Activated CD8-positive, alpha-beta T cell treated with anti-CD3 and anti-CD28 coated beads for 36 hours (primary cell): ENCODE measurements at places on chromosomes 7 and 10.

DNA sequence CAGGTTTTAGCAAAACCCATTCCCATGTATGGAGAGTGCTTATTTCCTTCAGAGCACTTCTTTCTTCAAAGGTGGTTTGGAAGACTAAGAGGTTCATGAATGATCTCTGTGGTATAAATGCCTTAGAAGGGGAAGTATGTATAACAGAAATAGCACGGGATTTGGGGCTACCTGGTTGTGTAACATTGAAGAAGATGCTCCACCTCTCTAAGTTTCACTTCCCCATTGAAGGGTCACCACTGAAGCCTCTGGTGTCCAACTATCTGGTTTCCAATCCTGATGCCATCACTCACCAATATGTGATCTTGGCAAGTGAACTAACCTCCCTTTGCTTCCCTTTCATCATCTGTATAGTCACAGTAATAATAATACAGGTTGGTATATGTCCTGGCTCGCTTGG is 37.2 kb downstream of the CYCS start:
- DNase-seq, result no peak

- DNase-seq, result no peak
Measured at GRCh38 chr10:65470986-65471385, 1454.8 kb upstream of the LRRTM3 start.

DNA sequence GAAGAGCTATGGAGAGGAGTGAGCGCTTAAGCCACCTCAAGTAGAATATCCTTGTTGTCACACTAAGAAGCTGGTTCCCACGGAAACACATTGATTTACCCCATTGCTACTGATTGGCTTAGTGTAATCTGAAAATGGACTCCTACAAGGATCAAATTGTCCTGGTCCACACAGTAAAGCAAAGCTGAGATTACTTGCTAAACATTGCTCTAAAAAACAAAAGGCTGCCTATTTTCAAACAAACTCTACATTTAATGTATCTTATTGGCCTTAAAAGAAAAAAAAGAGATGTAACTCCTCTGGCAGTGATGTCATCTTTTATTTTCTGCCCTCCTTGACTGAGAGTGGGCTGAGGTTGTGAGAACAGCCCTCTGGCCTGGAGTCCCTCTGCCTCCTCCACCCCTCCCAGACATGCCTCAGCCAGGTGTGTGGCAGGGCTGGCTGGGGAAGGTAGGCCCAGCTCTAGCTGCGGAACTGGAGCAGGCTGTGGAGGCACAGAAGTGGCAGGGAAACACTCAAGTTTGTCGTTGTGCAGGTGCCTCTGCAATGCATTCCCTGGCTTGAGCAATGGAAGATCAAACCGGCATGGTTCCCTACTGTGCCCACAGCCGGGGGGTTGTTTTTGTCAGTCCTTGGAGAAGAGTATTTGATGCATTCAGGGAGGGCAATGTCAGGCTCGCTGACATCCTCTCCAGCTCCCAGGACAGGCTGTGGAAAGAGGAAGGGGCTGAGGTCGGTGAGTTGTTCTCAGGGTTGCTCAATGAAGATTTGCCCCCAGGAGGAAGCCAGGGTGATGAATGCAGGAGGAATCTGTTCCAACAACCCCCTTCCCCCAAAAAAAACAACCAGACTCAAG is 9.1 kb downstream of the KLF6 start:
- DNase-seq, result no peak

DNA sequence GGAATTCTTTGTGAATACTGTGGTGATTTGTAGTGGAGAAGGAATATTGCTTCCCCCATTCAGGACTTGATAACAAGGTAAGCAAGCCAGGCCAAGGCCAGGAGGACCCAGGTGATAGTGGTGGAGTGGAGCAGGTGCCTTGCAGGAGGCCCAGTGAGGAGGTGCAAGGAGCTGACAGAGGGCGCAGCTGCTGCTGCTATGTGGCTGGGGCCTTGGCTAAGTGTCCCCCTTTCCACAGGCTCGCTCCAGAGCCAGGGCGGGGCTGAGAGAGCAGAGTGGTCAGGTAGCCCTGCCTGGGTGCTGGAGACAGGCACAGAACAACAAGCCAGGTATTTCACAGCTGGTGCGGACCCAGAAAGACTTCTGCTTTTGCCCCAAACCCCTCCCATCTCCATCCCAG is 162.9 kb downstream of the EGFR start:
- DNase-seq, result no peak

DNA sequence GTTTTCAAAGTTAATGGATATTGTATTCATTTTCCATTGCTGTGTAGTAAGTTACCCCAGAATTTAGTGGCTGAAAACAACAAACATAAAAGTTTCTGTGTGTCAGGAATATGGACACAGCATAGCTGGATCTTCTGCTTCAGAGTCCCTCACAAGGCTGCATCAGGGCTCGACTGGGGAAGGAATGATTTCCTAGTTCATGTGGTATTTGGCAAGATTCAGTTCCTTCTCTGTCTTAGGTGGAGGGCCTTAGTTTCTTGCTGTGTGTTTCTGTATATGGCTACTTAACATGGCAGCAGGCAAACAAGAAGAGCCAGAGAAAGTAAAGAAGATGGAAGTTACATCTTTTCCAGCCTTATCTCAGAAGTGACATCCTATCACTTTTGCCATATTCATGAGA is 51.1 kb downstream of the TPST1 start:
- DNase-seq, result no peak

- no peak for DNase-seq
Measured at GRCh38 chr7:118449797-118450567, 225.5 kb downstream of the ANKRD7 start.

- no peak for DNase-seq
Measured at GRCh38 chr7:16264036-16264819, 157.1 kb downstream of the CRPPA start.

- DNase-seq, result peak; percentile 23
Measured at GRCh38 chr10:101258179-101258885, 29.1 kb upstream of the LBX1 start.

GRCh38 chr10:35353805-35354204 is 17.5 kb downstream of the CCNY start:
- no peak for DNase-seq

- DNase-seq, result no peak
Measured at GRCh38 chr10:25492040-25492439, 317.2 kb downstream of the GPR158 start.

GRCh38 chr7:101479217-101479616 is 116.5 kb downstream of the COL26A1 start:
- no peak for DNase-seq

- DNase-seq, result no peak
Measured at GRCh38 chr10:32437334-32437733, 8.6 kb upstream of the CCDC7 start.

DNA sequence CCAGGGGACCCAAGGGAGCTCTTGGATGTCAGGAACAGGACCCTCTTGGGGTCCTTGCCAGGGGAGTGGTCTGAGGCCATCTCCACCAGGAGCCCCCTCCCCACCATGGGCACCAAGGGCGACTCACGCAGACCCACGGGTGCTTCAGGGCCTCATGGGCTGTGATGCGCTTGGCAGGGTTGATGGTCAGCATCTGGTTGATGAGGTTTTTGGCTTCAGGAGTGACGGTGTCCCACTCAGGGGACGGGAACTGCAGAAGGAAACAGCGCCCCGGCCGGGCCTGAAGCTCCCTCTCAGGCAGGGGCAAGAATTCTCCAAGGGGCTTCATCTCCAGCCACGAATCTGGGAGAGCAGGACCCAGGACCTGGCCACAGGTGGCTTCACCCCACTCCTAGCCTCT is 41.3 kb downstream of the YKT6 start:
- no peak for DNase-seq

DNA sequence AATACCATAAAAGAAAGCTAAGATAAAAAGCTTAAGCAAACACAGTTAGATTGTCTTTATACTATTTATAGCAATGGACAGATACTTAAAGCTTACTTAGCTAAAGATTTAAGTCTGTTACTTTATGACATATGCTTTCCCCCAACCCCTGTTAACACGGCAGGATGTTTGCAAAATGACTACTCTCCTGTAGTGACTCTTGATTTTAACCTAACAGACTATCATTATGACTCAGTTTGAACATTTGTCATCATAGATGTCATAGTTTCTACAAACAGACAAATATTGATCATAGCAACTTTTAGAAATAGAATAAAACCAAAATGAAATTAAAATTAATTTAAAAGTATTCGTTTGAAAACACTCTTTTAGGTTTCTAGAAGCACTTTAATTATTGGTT is 7.8 kb upstream of the COMMD3 start:
- peak; percentile 63 for DNase-seq

- DNase-seq, result no peak
Measured at GRCh38 chr10:121804460-121804859, 123.4 kb downstream of the ATE1 start.

- no peak for DNase-seq
Measured at GRCh38 chr7:30863706-30864035, 48.0 kb upstream of the AQP1 start.

- DNase-seq, result peak; percentile 71
Measured at GRCh38 chr7:610531-611280, 91.1 kb upstream of the PDGFA start.

- peak; percentile 78 for DNase-seq
Measured at GRCh38 chr10:43606323-43607198, at the start of gene ZNF485. TSS of gene ZNF485 (plus strand) at chr10:43606438. CDS start at chr10:43607051, 613 bp downstream.

GRCh38 chr10:68598978-68599770 is 39.0 kb downstream of the TET1 start:
- DNase-seq, result no peak

DNA sequence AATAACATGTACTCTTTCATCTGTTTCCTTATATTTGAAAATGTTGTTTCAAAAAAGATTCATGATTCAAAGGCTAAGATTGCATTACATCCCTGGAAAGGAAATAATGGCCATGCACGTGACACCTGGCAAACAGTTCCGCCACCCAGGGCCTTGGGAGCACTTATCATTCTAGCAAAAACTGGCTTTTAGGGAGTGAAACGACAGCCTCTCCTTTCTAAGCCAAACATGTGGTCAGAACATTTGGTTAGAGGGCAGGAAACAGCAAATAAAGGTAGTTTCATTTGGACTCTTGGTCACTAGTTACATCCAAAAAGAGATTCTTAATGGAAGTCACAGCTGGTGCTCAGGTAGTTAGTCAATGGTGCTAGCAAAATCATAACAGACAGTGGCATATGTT is 83.5 kb downstream of the FAS start:
- DNase-seq, result no peak

DNA sequence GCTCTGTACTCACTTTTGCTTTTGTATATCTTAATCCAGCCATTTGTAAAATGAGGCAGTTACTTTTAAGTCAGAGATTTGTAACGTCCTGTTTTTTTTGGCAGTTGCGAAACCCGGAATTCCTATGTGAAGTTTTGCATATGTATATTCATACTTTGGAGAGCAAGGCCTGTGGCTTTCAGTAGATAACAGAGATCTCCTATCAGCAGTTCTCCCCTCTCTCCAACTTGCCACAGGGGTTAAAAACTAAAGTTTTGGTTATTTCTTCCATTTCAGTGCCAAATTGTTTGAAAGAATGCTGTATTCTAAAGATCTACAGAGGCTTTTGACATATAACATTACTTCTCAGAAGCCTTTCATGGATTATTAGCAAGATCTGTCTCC is 102.4 kb downstream of the EXOC4 start:
- DNase-seq, result no peak

DNA sequence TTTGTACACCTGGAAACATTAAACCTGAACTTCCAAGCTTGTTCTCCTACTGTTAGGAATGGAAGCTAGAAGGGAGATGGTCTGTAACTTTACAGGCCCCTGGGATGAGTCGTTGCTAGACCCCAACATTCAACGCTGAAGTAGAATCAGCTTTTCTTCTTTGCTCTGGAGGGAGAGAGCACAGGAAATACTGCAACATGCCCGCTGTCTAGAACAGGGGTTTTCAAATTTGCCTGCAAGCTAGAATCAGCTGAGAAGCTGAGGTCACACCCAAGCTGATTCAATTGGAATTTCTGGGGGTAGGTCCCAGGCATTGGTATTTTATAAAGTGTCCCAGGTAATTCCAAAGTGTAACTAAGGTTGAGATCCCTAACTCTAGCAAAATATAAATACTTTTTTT is 219.7 kb downstream of the PRPF18 start:
- DNase-seq, result no peak

DNA sequence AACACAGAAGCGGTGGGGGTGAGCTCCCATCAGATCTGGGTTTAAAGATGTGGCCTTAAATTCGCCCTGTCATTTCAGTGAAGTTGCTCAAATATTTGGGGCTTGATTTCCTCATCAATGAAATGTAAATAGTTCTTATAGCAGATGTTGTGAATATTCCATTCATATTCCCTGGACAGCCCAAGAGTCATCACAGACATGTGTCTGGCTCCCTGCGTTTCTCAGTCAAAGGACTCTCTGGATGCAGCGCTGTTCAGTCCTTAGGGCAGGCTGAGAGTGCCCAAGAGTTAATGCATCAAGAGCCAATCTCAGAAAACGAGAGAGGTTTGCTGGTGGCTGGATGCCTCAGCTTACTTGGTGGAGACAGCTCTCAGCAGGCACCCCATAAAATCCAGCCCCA is 475.5 kb upstream of the VSTM2A start:
- DNase-seq, result no peak

DNA sequence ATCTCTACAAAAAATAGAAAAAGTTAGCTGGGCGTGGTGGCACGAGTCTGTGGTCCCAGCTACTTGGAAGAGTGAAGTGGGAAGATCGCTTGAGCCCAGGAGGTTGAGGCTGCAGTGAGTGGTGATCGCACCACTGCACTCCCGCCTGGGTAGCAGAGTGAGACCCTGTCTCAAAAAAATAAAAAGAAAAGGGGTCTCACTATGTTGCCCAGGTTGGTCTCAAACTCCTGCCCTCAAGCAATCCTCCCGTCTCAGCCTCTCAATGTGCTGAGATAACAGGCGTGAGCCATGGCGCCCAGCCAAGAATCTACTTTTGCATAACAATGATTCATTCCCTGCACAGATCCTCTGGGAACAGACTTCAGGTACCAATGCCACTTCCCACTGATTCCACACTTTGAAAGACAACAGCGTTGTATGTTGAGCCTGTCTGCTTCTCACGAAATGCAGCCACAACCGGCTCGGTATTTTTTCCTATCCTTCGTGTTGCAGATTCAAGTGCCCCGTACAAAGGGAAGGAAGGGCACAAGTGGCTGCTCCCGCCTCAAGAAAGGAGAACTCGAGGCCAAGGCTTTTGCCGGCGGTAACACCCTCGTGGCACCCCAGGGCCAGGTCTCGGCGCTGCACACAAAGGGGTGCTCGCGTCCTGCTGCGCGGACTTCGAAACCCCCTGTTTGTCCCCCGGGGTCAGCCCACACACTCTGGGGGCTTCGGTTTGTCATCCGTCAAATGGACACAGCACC is 745 bp downstream of the DAGLB start:
- peak; percentile 53 for DNase-seq

- DNase-seq, result no peak
Measured at GRCh38 chr10:49186613-49187012, 1.6 kb downstream of the TMEM273 start.
